Activated CD4-positive, alpha-beta T cell treated with anti-CD3 and anti-CD28 coated beads for 1 hour (primary cell): ENCODE measurements at places on chromosomes 12 and 14.
A peak's percentile ranks its signal among the peaks of the same experiment; 100 is the strongest.

GRCh38 chr12:67482751-67483661 is 165.5 kb upstream of the DYRK2 start:
- peak; percentile 59 for DNase-seq

- no peak for DNase-seq
Measured at GRCh38 chr12:122646517-122647217, 56.5 kb downstream of the HCAR2 start.

GRCh38 chr14:24875203-24875838 is 174.6 kb downstream of the STXBP6 start:
- no peak for DNase-seq

- no peak for DNase-seq
Measured at GRCh38 chr12:71871116-71871515, 31.6 kb downstream of the TBC1D15 start.

DNA sequence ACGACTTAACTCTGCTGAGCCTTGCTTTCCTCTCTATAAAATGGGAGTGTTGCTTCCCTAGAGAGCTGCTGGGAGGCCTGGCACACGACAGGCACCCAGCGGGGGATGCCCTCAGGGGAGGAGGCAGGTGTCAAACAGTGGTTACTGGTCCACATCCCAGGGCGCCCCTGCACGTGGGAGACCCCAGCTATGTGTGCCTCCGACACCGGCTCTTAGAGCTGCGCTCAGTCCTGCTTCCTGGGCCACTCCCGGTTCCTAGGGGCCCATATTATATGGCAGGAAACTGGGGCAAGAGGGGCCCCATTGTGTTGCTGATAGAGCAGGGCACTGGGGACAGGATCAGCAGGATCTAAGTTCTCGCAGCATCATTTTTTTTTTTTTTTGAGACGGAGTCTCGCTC is 47.3 kb downstream of the CHGA start:
- DNase-seq, result no peak

DNA sequence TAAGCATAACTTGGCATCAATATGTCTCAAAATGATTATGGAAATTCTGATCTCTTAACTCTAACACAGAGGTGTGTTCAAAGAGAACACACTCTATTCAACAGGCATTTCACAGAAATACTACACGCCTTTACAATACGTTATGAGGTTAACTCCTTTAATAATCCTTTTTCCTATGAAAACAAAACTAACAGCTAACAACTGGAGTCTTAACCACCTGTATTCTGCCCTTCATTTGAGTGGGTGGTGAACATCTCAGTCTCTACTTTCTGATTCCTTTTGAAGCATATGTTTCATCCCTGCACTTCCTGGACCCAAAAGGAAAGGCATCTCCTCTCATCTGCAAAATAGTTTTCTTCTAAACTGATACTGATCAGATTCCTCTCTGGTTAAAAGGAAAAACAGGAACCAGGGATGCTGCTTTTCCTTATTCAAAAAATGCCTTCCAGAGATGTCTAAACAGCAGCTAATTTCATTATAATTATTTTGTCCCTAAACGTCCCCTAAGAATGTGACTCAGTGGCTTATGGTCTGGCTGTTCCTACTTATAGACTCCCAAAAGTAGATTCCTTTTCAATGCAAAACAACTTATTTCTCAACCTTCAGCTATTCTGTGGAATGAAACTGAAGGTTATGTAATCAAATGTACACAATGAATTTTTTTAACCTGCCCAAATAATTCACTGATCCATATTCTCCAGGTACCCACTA is 24.1 kb downstream of the ITPR2 start:
- DNase-seq, result no peak

GRCh38 chr14:103122947-103123633 is at the start of gene TNFAIP2:
TSS of gene TNFAIP2 (plus strand) at chr14:103123461. CDS start at chr14:103126458, 2,997 bp downstream.
- DNase-seq, result no peak

DNA sequence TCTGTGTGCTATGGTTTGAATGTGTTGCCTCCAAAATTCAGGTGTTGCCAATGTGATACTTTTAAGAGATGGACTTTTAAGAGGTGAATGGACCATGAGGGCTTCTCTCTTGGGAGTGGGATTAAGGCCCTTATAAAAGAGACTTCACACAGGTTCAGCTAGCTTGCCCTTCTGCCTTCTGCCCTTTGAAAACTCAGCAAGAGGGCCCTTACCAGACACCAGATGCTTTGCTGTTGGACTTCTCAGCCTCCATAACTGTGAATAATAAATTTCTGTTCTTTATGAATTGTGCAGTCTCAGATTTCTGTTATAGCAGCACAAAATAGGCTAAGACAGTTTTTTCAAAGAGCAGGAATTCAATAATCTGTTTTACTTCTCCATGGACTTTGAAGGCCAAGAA is 86.1 kb downstream of the DIP2B start:
- no peak for DNase-seq

DNA sequence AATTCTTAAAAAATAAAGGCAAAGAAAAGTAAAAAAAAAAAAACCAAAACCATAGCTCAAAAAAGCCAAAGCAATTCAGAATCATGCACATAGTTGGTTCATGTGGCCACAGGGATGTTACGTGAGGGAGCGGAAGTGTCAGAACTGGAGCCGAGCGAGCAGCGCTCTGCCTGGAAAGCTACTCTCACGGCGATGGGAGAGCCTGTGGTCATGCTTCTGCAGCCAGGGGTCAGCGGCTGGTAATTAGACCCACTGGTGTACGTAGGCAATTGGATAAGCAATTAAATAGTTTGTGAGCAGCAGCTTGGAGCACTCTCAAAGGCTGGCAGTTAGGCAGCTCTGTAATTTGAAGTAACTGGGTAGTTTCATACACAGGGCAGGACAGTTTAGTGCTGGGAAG is 58.1 kb downstream of the TRHDE start:
- no peak for DNase-seq

DNA sequence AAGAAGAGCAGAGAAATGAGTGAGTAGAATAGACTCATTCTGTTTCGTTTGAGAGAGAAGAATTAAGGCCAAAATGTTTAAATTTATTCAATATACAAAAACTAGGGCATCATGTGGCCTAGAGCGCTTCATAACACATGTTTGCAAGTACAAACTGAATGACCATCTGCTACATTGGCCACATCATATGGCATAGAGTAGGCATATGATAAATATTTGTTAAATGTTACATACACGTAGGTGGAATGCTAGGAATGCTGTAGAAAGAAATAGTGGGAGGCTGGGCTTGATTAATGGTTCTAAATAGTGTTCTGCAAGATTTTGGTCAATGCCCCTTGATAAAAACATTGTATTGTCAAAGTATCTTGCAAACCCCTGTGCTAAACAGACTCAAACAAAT is 10.8 kb downstream of the MGP start:
- DNase-seq, result no peak

DNA sequence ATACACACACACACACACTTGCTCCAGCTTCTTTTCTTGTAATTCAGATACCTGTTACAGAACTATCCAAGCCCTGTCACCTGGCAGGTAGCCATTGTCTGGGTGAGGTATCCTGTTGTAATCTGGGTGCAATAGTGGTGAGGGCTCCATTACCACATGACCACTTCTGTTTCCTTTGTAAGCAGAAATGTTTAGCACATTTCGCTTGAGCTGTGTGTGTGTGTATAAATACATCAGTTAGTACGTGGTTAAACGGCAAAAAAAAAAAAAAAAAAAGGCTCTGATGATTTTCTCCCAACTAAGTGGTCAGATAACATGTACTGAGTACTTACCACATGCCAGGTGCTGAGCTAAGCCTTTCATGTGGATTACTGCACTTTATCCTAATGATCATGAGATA is 129.3 kb upstream of the SSTR1 start:
- no peak for DNase-seq

DNA sequence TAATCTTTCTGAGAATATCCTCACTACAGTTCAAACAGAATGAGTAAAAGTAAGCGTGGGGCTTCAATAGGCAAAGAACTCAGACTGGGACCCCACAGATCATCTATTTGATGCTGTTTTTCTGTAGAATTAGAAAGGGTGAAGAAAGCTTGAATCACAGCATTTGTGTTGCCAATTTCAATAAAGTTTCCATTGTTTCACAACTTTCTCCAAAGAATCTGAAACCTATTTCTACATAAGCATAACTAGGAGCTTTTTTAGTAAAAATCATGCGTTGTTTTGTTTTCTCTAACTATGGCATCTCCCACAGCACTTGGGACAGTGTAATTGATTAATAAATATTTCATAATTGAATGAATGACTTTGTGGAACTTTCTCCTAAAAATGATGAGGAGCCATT is 16.7 kb upstream of the NEDD1 start:
- DNase-seq, result no peak

- no peak for DNase-seq
Measured at GRCh38 chr14:43005807-43006206, 1399.1 kb downstream of the LRFN5 start.

DNA sequence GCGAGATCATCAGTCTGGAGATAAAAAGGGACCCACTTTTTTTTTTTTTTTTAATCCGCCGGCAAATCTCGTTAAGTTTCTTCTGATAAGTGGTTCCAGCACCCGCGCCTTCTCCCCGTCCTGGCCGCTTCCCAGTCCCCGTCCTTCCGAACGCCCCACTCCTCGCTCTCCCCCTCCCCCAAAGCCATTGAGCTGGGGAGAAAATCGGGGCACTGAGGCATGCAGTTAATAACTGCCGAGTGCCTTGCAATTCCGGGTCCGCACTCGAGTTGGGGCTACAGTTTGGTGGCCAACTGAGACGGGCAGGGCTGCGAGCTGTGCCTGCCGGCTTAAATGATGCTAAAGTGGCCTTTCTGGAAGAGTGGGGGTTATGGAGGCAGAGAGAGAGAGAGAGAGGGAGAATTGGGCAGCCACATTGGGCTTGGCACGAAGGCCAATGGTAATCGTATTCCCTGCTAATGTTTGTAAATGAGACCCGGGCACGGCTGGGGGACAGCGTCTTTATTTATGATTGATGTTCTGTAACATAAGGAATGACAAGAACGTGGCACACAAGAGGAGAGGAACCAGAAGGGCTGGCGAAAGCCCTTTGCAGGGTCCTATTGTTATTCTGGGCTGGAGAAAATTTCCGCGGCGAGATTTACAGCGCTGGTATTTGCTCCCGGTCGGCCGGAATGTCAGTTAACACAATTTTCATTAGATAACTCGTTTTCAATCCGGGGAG is 115.4 kb upstream of the MYL2 start:
- no peak for DNase-seq

- no peak for DNase-seq
Measured at GRCh38 chr12:24057920-24058476, 108.5 kb upstream of the SOX5 start.

- no peak for DNase-seq
Measured at GRCh38 chr12:6039894-6040601, 84.4 kb downstream of the VWF start.

DNA sequence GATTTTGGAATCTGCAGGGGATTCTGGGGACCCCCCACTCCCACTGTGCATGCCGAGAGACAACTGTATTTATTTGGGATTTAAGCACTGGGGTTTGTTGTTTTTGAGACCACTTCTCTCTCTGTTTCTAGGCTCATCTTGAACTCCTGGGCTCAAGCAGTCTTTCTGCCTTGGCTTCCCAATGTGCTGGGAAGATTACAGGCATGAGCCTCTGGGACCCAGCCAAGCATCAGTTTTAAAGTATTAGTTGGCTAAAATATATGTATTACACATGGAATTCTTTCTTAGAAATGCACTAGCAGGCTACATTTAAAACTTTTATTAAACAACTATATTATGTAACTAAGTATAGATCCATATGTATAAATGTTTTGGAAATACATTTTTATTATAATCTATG is 78.3 kb downstream of the AEBP2 start:
- DNase-seq, result no peak

DNA sequence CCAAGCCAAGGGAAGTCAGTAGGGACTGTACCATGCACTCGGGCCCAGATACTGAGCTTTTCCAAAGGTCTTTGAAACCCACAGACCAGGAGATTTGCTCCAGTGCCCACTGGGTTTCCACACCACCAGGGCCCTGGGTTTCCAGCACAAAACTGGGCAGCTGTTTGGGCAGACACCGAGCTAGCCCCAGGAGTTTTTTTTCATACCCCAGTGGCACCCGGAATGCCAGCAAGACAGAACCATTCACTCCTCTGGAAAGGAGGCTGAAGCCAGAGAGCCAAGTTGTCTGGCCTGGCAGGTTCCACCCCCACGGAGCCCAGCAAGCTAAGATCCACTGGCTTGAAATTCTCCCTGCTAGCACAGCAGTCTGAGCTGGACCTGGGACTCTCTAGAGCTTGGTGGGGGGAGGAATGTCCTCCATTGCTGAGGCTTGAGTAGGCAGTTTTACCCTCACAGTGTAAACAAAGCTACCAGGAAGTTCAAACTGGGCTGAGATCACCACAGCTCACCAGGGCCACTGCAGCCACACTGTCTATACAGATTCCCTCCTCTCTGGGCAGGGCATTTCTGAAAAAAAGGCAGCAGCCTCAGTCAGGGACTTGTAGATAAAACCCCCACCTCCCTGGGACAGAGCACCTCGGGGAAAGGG is 793.7 kb downstream of the RPS29 start:
- DNase-seq, result no peak

DNA sequence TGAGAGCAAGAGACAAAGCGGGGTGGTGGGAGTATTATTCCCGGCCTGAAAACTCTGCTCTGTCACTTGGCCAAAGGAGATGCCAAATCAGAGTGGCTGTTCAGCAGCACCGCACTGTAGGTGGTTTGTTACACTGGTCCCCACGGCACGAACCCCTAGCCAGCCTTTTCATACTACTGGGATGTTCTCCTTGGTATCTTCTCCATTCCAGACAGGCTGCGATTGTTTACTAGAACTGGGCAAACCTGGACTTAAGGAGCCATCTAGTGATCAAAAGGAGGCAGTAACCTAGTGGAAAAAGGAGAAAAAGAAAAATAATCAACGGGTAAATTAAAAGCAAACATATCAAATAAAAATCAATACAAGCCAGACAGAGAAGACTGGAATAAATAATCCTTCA is 58.9 kb upstream of the TMTC2 start:
- no peak for DNase-seq

DNA sequence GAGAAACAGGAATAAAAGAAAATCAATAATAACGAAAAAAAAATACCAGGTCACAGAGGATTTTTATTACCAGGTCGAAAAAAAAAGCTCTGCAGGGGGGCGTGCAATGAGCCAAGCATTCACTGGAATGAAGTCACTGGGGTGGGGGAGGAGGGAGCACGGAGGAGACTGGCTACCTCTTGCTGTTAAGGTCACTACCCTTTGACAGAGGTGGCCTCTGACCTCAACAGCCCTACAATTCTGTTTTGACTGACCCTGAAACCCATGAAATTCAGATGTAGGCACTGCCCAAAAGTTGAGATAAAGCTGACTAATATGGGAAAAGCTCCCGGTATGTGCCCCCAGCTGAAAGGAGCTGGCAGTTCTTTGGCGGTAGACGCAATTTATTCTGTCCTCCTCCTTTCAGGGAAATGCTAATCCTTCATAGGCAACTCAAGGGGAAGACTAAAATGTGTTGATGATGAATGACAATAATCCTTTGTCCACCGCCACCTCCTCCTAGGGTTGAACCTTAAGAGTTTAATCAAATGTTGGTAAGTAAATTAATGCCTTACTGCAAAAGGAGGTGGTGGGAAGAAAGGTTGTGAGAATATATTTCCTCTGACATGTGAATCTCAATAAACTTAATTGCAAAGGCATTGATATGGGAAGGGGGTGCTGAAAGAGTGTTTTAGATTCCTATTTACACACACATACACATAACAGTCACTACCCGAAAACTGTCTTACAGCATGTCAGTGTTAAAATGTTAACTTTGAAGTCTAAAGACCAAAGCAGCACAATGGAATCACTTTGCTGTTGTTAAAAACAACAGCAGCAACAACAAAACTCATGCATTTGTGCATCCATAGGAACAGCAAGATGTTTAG is 6.3 kb upstream of the RIC8B start:
- DNase-seq, result no peak
